Fibroblast of gingiva (primary cell): ENCODE measurements at places on chromosomes 6 and 20.
A peak's percentile ranks its signal among the peaks of the same experiment; 100 is the strongest.

GRCh38 chr6:4441981-4442434 is 306.6 kb upstream of the ECI2 start:
- no peak for DNase-seq

GRCh38 chr6:125598422-125598821 is 151.0 kb upstream of the HEY2 start:
- peak; percentile 89 for DNase-seq

DNA sequence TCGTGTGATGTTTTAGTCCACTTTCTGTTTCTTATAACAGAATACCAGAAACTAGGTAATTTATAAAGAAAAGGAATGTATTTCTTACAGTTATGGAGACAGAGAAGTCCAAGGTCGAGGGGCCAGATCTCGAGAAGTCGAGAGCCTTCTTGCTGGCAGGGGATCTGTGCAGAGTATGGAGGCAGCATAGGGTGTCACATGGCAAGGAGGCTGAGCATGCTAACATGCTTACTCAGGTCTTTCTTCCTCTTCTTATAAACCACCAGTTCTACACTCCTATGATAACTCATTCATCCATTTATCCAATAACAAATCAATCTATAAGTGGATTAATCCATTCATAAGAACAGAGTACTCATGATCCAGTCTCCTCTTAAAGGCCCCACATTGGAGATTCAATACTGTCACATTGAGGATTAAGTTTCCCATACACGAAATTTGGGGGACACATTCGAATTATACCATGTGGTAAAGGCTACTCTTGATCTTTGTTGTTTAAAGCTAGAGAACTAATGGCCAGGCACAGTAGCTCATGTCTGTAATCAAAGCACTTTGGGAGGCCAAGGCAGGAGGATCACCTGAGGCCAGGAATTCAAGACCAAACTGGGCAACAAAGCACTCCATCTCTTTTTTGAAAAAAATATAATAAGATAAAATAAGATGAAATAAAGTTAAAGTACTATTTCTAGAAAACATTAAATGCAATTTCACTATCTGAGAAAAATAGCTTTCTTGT is 2.1 kb downstream of the GOPC start:
- no peak for DNase-seq

DNA sequence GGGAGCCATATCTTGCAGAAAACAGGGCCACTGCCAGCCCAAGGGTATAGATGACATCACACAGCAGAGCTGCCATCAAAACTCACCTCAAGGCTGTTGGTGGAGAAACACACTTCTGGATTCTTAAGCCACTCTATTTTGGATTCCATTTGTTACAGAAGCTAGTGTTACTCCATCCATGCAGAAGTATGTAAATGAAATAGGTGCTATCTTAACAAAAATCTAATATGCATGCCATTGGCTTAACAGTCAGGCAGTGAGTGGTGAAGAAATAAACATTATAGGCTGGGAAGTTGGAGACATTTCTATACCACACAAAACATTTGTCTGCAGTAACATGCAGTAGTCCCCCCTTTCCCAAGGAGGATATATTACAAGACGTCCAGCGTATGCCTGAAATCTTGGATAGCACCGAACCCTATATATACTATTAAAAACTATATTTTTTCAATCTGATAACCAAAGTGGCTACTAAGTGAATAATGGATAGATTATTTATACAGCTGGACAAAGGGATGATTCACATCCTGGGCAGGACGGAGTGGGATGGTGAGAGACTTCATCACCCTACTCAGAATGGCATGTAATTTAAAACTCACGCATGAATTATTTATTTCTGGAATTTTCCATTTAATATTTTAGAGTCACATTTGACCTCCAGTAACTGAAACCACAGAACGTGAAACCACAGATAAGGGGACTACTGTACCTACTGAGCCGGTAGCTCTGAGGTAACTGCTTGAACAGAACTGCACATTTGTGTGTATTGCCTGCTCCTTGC is 160.0 kb upstream of the PLN start:
- peak; percentile 80 for DNase-seq

GRCh38 chr6:16205377-16206144 is 32.8 kb upstream of the GMPR start:
- peak; percentile 99 for DNase-seq

DNA sequence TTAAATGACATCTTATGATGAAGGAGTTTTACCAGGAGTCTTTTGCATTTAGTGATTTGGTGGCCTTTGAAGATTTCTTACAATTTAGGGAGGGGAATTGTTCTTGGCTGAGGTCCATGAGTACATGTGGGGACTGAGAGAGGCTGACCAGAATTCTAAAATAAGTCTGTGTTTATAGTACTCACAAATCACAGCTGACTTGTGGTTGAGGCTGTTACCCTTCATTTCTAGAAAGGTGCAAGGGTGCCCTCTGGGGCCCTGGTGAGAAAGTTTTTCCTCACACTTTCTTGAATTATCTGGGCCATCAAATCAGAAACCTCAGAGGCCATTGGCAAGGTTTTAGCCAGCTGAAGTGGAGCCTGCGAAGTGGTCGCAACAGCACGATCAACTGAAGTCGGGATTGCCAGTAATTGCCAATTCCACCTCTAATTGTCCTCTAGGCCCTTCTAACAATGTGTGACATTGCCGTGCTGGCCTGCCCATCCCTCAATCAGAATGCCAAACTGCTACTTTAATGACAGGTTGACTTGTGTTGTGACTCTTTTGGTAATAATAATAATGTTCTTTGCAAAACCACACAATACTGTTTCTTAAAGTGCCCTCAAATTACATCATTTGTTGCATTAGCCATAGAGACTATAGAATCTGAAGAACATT is 221.6 kb downstream of the OGFRL1 start:
- DNase-seq: peak; percentile 78

GRCh38 chr20:12255461-12255970 is 337.8 kb downstream of the BTBD3 start:
- DNase-seq: no peak

GRCh38 chr6:164164876-164165275 is 750.4 kb downstream of the QKI start:
- DNase-seq: no peak

DNA sequence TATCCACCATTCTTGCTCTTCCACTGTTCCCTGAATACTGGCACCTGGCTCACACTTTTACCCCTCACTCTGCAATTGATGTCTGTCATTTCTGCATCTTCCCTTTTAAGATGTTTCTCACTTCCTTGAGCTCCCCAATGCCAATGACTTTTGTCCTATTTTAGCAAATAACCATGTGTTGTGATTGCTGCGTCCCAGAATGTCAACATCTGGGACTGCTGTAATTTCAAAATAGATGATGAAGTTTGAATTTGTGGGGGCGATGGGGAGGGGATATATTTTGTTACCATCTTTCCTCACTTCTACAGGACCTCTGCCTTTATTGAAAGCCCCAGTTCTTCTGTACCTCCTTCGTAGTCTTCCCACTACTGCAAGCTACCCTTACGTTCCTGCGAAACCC is 40.0 kb upstream of the ADGRF5 start:
- no peak for DNase-seq

DNA sequence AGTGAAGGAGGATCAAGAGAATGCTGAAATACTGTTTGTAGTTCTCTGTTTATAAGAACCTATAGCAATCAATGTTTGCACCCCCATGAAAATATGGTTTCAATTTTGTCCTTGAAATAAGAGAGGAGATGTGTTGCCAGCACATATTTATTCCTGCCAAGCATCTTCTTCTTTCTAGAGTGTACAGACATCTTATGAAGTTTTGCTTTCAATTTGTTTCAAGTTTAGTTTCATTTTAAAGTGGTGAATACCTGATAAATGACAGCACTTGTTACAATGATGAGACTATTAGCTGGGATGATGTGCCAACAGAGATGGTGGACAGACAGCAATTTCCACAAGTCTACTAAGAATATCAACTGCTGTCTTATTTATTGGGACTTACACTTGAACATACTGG is 39.2 kb upstream of the CENPW start:
- DNase-seq: peak; percentile 32

- DNase-seq: no peak
Observed at GRCh38 chr6:66361886-66362285, 654.9 kb upstream of the EYS start.

GRCh38 chr6:155066361-155066760 is 71.2 kb downstream of the TIAM2 start:
- peak; percentile 75 for DNase-seq

DNA sequence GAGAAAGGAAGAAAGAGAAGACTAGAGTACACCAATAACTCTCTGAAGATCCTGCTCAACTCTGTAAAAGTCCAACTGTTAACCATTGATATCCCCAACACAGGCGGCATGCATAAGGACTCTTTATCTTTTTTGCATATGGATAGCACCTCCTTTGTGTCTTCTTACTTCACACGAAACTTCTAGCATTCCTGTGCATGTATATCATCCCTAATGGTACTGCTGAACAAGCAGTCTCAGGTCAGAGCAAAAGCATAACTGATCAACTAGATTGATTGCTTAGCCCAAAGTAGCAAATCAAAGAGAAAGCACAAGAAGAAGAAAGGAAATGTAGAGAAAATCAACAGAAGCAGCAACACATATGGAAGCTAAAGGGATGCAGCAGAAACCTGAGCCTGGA is 234.4 kb downstream of the SYNE1 start:
- DNase-seq: no peak

DNA sequence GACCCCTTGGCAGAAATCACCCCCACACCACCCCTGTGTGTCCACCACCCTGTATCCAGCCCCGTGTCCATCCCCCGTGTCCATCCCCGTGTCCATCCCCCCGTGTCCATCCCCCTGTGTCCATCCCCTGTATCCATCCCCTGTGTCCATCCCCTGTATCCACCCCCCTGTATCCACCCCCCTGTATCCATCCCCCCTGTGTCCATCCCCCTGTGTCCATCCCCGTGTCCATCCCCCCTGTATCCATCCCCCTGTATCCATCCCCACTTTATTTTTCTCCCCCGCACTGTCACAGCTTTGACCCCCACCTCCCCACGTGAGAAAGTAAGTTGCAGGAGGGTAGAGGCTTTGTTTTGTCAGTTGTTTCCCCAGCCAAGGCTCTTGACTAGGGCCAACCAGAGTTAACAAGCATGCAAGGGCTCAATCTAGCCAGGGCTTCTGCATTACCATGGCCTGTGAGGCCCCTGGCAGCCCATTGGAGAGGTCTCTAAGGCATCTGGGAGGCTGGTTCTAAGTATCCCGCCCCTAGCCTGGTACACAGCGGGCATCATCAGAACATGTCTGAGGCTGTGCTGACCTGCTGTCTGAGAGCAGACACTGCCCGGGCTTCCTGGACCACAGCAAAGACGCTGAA is 18.1 kb upstream of the SIRPA start:
- peak; percentile 20 for DNase-seq

DNA sequence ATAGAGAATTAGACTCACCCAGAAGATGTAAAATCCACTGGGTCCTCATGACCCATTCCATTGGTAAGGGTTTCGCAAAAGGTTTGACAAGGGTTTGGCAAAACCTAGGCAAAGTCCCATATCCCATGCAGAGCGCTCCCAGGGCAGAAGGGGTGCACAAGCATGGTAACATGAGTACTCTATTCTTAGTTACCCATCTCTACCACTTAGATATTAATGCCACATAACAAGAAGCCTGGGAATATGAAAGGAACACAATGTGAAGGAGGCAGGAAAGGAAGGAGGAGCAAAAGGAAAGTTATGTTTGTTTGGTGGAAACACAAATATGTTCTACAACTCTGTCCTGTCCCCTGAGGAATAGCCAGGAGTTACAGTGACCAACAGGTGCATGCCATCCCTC is 163.1 kb downstream of the FAXC start:
- no peak for DNase-seq

DNA sequence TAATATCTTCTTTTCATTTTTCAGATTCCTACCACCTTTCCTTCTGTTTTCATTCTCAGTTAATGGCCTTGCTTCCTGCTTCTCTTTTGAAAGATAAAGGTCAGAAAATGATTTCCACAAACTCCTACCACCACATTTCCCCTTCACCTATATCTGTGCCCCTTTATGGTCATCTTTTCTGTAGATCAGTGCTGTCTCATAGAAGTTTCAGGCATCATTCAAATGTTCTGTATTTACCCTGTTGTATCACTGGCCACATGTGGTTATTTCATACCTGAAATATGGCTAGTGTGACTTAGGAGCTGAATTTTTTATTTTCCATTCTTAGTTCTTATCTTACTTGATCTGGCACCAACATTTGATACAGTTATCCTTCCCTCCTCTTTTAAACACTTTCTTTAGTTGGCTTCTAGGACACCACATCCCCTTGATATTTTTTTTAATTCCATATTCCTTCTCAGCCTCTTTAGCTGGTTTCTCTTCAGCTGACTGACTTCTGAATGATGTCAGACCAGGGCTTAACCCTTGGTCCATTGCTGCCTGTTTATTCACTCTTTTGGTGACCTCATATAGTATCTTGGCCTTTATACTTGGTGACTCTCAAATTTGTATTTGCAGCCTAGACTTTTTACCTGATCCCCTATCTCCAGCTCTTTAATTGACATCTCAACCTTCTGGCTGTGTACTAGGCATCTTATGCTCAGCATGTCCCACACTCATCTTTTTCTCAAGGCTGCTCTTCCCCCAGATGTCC is 81.0 kb downstream of the ATRN start:
- no peak for DNase-seq

DNA sequence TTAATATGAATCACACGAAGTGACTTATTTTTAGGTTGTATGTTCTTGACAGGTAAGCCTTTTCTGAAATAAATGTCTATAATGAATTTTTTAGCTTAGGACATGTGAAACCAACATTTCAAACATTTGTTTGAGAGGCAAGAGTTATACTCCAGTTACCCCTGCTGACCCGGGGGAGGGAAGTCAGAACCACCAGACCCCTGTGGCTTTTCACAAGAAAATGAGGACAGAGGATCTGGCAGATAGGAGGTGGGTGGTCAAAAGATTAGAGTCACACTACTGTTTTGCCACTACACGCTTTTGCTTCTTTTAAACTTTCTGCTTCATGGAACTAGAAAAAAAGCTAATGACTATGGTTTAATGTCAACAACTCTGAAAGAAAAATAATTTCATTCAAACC is 27.5 kb upstream of the ADGRF4 start:
- DNase-seq: no peak

GRCh38 chr6:129508477-129509145 is 201.4 kb downstream of the ARHGAP18 start:
- no peak for DNase-seq

GRCh38 chr6:146433881-146434731 is 109.5 kb upstream of the RAB32 start:
- peak; percentile 12 for DNase-seq
